Stimulated activated CD4-positive, alpha-beta T cell treated with anti-CD3 and anti-CD28 coated beads, Interleukin-15, amount 100 ng/mL, for 1 hour (primary cell): ENCODE measurements at places on chromosomes 4 and X.
A peak's percentile ranks its signal among the peaks of the same experiment; 100 is the strongest.

DNA sequence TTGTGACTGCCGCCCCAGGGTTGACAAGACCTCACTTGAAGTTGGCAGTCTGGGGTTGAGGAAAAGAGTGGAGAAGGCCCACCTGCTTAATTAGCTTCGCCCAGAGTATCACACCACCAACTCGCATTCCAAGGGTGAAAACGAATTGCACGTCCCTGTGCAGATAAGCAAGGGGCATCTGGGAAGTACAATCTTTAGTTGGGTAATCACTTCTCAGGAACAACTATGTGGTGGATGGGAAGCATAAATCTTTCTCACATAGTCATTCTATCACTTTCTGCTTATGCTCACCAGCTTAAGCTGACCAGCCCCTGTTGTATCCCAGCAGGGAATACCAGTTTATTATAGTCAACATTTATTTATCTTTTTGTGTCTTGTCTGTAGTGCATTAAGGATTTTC, 14.3 kb downstream of the SPCS3 start:
- no peak for DNase-seq

GRCh38 chr4:53586121-53586816, 5.0 kb downstream of the LNX1 start:
- DNase-seq = no peak

DNA sequence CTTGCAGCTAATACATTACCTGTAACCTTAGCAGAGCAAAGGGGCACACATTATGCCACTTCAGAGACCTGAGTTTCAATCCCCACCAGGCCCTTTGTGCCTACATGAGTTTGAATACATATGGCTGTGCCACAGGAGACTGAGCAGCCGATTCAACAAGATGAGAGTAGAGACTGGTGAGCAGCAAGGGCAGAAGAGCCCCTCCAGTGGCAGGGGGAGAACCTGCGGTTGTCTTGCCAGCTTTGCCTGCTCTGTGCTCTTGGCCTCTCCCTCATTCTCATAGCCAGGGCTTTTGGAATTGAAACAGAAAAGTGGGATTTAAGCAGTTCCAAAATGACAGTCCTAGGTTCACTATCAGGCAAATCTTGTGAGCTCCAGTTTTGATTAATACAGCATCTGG, 52.3 kb upstream of the CLNK start:
- no peak for DNase-seq

DNA sequence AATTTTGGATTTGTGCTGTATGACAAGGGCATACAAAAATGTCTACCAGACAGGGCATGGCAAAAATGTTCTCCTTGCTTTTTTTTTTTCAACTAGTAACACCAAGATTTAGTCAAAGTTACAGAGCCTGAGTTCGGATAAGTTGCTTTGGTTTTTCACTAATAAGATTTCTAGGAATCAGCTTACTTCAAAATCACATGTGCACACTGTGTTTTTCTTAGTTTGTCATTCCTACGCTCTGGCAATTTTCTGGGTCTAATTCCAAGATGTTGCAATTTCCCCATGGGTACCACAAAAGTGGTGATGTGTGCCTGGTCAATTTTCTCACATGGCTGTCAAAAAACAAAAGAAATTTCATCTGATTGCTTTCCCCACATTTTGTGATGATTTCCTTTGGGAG, 6.3 kb downstream of the C1QTNF7 start:
- no peak for DNase-seq

GRCh38 chrX:6184900-6185515, 43.7 kb downstream of the NLGN4X start:
- DNase-seq = no peak

GRCh38 chr4:150896497-150896896, 118.6 kb downstream of the LRBA start:
- DNase-seq = no peak

GRCh38 chr4:129379429-129379828, 283.5 kb downstream of the C4orf33 start:
- DNase-seq = no peak

GRCh38 chr4:164761746-164762275, 7.9 kb downstream of the SMIM31 start:
- no peak for DNase-seq

DNA sequence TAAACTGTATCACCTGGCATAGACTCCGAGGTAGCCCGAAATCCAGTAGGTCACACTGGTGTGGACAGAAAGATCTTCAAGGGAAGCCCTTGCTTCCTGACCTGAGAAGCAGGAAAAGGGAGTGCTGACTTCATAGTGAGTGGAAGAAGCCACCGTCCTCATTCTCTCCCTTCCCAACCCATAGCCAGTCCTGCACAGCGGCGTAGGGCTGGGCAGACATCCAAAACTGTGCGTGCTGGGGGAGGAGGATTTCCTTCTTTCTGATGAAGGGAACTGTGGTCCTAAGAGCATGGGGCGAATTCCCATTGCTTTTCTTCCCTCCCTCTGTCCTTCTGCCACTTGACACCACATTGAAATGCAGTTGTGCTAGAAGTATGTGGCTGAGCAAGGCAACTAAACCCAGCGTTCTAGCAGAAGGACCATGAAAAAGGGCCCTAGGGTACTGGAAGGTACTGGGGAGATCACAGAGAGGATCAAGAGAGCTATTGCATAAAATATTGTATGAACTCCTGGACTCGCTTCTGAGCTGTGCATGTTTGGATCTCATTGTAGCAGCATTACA, 66.9 kb downstream of the STOX2 start:
- no peak for DNase-seq

GRCh38 chrX:42131856-42132255, 208.5 kb upstream of the CASK start:
- no peak for DNase-seq

GRCh38 chrX:10393899-10394298, 226.5 kb downstream of the MID1 start:
- DNase-seq = no peak

DNA sequence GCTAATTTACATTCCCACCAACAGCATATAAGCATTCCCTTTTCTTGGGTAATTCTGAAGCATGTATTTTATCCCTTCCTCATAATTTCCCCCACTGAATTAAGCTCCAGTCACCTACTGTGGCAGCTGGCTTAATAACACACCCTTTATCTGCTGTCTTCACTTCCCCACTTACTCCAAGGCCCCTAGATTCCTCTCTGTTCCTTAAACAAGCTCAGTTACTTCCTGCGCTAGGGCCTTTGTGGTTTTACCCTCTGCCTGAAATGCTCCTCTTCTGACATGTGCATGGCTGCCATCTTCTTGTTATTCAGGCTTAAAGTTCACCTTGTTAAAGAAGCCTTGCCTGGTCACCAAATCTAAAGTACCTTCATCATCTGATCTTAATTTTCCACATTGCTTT, 47.2 kb upstream of the RPS6KA3 start:
- no peak for DNase-seq

GRCh38 chrX:147962476-147962875, 18.7 kb upstream of the FMR1NB start:
- DNase-seq = no peak

- DNase-seq = peak; percentile 39
Measured at GRCh38 chrX:65697915-65698796, 30.7 kb downstream of the MSN start.

DNA sequence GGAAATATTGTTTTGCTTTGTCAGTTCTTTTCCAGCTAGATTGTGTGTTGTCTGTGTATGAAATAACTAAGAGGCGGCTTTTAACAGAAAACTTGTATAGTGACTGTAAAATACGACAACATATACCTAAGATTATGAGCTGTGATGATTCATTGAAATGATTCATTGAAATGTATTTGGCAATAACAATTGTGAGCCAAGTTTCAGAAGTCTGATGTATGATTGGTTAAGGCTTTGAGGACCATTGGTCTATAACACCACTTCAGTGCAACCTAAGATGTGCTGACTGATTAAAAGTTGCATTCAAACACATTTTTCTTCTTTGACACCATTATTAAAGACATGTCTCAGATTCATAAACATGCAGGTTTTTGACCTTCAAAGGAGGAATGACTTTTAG, 76.6 kb downstream of the PTPN13 start:
- DNase-seq = no peak

DNA sequence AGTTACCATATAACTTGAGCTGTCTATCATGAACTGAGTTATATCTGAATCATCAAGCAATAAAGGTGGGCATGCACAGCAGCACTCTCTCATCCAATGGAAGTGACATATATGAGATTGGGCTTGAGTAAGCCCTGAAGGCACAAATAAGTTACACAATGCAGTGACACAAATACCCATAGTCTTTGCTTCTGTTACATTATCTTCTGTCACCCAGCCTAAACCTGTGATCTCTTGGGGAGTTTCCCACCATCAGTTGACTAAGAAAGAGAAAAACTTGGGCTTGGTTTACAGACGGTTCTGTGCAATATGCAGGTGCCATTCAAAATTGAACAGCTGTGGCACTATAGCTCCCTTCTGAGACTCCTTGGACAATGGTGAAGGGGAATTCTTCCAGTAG, 138.8 kb upstream of the IL15 start:
- DNase-seq = no peak

DNA sequence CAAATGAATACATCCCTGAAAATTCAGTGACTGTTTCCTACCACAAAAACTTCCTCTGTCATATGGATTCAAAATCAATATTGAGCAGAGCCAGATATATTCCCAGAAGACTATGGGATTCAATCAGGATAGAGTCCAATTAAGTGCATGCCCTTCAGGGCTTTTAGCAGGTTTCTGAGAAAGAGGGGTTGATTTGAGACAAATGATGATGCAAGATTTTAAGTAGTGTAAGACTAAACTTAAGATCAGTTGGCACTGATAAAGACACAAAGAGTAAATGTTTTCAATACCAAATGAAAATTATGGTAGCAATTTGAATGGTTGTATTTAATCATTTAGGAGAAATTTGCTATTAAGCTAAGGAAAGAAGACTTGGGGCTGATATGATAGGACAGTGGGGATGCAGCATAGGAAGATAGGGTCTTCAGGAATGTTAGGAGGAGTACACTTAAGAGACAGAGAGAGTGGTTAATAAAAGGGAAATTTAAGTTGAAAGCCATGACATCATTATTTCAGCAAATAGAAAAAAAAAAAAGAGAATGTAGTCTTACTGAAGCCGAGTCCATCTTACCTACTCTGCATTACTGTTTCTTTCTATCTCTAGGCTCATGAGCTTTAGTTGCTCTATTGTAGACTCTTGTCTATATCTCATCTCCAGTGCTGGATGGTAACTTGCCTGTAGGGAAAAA, 32.0 kb upstream of the XK start:
- DNase-seq = no peak

DNA sequence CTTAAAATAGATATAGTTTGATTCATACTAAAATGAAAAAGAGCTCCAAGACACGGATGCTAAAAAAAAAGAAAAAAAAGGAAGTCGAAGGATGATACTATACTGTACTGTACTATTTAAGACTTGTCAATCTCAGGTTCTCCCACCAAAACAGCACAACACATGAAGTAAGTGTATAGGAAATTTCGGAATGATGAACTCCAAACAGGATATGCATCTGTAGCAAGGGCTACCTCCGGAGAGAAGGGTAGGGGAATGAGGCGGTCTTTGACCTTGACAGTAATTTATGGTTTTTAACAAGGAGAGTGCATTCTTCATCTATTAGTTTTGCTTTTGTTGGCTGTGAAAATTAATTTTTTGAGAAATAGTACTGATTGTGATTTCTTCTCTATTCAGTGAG, 541 bp upstream of the FIP1L1 start:
- no peak for DNase-seq

DNA sequence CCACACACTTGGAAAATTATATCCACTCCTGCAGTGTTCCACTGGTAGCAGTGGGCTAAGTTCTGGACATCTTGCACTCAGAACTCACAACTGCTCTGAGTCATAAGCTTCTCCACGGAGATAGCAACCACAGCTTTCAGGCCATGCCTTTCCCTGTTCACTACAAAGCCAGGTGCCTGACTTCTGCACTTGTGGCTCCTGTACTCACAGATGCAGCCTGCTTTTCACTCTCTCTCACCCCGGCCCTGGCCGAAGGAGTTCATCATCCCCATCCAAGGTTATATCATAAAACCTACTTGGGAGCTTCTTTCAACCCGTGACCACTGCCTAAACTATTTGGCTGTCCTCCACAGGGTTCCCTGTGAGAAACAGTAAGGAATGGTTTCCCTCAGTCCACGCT, 999.4 kb downstream of the GLUD2 start:
- DNase-seq = no peak

- DNase-seq = peak; percentile 99
Measured at GRCh38 chr4:82284858-82285805, 88.7 kb downstream of the HNRNPD start.

DNA sequence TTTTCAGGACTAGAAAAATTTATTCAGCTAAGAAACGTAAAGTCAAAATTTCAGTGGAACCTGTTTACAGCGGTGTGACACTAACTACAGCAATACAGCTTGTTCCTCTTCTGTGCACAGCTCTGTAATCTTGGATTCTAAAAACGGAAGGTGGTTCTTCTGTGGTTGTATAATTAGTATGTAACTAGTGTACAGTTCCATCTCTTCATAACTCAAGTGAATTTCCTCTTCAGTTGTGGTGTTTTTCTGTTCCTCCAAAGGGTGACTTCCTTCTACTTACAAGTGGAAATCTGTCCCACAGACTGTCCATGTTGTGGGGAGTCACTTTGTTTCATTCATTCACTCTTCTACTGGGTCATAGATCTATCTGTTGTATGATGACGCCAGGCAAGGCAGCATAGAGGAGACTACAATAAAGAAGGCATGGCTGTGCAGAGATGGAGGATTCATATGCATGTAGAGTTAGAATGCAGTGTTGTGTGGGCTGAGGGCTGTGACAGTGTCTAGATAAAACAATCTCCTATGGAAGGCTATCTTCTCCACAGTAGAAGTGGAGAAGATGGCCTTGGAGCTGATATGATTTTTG, 5.4 kb downstream of the DAPP1 start:
- no peak for DNase-seq

DNA sequence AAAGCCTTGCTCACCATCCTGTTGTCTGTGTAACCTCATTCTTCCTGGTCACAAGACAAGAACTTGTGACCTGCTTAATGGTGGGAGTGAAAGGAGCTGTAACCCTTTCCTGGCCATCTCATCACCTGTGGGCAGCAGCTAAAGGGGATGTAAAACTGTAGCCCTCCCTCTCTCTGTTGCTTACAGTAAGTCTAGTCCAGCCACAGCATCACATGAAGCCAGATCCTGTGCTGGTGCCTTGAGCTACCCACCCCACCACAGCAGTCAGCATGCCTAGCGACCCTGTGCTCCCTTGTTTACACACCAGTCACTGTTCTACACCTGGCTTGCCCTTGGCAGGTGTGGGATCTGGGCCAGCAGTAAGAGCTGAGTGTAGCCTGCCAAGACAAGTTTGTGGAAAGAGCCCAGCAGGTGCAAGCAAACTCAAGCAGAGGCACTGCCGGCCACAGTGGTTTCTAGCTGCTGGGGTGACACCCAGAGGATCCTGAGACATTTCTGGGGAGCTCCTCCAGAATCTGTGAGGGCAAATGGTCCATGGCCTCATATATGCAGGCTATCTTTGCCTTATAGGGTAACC, 41.0 kb downstream of the UGT2B28 start:
- DNase-seq = no peak

- DNase-seq = no peak
Measured at GRCh38 chr4:101292901-101293300, 54.4 kb downstream of the PPP3CA start.

GRCh38 chrX:106042296-106042695, 3.8 kb upstream of the SERPINA7 start:
- no peak for DNase-seq

GRCh38 chr4:8860096-8860891, 11.3 kb downstream of the HMX1 start:
- DNase-seq = no peak
